ENCODE measurements at places on chromosomes 6 and 20.

DNA sequence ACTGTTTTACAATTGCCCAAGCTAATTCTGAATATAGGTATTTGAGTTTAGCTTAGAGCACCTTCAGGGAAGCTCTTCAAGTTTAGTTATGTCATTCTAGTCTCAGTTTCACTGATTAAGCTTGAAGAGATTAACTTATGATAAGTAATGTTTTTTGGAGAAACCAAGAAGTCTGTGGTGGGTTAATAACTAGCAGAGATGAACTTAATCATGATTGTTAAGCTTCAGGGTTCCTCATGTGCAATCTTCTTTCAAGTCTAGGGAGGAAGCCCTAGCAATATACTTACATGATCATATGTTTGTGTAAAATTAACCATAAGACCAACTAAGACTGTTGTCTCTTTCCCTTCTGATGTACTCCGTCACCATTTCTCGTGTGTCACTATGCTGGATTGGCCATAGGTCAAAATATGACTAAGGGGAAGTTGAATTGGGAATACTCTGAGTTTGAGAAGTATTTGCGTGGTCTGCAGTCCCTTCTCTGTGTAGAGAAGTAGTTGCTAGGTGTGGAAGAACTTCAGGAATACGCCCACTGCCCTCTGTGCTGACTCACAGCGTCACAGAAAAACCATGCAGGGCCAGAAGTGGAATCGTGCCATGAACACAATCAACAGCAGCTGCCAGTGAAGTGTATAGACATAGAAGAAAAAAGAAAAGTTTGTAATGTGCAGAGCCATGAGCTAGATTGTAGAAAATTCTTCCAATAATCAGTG, 88.3 kb downstream of the SH3BGRL2 start:
- no peak for DNase-seq

- no peak for DNase-seq
Observed at GRCh38 chr20:51542033-51542570, 417 bp downstream of the NFATC2 start.

- DNase-seq: no peak
Observed at GRCh38 chr20:37263686-37264085, 2.1 kb upstream of the GHRH start.

- DNase-seq: no peak
Observed at GRCh38 chr6:20572940-20573339, 38.7 kb downstream of the CDKAL1 start.

DNA sequence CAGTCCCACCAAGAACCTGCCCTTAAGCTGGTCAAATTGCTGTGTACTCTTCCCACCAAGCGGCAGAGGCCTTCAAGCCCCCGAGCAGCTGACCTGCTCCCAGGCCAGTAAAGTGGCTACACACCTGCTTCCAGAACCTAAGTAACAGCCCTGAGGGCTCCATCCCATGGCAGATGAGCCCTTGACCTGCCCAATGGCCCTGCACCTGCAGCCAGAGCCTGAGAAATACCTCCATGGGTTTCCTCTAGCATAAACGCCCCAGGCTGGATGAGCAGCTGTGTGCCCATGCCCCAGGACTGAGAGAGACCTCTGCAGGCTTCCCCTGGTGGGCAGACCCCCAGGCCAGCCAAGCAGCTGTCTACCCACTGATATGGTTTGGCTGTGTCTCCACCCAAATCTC, 123.0 kb upstream of the LAMA2 start:
- DNase-seq: no peak

DNA sequence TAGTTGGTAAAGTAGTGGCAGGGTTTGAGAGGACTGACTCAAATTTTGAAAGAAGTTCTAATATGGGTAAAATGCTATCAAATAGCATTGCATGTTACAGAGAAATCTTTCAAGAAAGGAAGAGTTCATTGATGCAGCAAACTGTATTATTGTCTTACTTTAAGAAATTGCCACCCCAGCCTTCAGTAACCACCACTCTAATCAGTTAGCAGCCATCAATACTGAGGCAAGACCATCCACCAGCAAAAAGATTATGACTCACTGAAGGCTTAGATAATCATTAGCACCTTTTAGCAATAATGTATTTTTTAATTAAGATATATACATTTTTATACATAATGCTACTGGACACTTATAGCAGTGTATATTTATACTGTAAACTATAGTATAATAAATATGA, 138.9 kb downstream of the CDK19 start:
- no peak for DNase-seq

DNA sequence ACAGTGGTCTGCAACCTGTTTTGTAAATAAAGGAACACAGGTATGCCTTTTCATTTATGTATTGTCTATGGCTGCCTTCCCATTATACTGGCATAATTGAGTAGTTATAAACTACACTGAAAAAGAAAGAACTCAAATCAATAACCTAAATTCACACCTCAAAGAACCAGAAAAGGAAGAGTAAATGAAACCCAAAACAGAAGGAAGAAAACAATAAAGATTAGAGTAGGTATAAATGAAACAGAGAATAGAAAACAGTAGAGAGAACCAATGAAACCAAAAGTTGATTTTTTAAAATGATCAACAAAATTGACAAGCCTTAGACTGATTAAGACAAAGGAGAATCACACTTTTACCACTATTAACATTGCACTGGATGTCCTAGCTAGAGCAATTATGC, 34.7 kb downstream of the FAM184A start:
- DNase-seq: no peak

- no peak for DNase-seq
Observed at GRCh38 chr6:43883847-43884651, 114.0 kb downstream of the VEGFA start.

DNA sequence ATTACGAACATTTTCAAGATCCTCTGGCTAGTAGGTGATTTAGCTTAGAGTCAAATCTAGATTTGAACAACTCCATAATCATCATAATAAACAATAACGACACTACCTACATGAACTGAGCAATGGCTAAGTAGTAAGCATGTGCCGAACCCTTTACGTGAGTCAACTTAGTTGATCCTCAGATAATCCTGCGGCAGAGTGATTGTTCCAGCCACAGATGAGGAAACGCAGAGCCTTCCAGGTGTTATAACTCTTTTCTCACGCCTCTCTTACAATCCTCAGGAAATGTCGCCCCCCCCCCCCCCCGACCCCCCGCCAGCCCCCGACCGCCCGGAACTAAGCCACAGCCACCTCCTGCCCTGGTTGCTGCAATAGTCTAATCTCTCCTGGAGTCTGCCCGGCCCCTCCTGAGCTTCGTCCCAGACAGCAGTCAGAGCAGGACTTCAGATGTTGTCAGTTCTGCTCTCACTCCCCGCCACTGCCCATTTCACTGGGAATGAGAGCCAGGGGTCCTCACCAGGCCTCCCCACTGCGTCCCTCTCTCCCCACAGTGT, 141.5 kb upstream of the AGPAT4 start:
- DNase-seq: no peak

- no peak for DNase-seq
Observed at GRCh38 chr20:34249291-34249690, 8.1 kb downstream of the ASIP start.

Measured in nephron progenitor cell (in vitro differentiated cells).